Mesothelial cell of epicardium (in vitro differentiated cells): ENCODE measurements at places on chromosomes 1 and 21. TPM values are rescaled to one million over a fixed set of nuclear protein-coding genes. Genes with fewer than 3 reads are reported as not detected.

DNA sequence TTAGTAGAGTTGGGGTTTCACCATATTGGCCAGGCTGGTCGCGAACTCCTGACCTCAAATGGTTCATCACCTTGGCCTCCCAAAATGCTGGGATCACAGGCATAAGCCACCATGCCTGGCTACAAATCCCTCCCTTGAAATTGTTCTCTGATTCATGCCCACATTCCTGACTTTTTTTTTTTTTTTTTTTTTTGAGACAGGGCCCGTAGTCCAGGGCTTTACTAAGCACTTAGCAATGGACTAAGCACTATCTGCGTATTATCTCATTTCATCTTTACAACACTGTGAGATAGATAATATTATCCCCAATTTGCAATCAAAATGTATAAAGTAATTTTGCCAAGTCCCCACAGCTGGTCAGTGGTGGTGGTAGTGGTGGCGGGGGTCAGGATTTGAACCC is 58.9 kb downstream of the VWA5B1 start:
- no peak for DNase-seq

DNA sequence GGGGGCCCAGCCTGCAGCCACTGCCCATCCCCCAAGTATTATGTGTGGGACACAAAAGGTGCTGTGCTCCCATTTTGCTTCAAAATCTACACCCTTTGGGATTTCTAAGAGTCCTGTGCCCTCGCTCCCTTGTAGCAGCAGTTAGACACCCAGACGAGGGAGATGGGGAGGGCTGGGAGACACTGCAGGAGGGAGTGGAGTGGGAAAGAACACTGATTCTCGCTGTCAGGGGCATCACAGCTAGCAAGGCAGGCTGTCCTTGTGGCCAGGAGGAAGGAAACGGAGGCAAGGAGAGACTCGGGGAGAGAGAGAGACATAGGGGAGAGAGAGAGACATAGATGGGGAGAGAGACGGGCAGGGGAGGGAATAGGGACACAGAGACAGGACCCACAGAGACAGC is 38.5 kb downstream of the CSMD2 start:
- DNase-seq, result no peak

DNA sequence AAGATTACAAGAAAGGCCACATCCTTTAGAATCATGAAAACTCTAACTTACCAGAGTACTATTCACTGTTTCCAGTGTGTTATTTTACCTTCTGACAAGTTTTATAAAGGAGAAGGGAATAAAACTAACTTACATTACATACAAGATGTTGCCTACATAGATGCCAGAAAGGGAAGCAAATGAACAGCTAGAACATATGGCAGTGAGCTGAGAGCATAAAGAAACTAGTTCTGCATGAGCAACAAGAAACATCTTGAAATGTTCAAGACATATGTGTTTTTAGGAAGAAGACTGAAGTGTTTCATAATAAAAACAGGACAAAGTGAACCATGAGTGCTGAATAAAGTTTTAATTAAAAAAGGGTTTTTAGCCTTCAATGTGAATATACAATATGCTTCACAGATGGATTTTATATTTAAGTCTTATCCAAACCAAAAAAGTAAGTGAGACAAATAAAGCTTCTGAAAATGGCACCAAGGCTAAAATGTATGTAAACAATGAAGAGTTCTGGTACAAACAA is 39.4 kb downstream of the SLC5A9 start:
- no peak for DNase-seq

Gene MR1
- 4.2 to 5.5 TPM (median 4.7 TPM) in 3 replicates for total RNA-seq

Gene NPHS2
- not detected in 3 replicates for total RNA-seq

- DNase-seq, result no peak
These were observed 13.1 kb upstream of the EXO1 start for GRCh38 chr1:241834733-241835377.

DNA sequence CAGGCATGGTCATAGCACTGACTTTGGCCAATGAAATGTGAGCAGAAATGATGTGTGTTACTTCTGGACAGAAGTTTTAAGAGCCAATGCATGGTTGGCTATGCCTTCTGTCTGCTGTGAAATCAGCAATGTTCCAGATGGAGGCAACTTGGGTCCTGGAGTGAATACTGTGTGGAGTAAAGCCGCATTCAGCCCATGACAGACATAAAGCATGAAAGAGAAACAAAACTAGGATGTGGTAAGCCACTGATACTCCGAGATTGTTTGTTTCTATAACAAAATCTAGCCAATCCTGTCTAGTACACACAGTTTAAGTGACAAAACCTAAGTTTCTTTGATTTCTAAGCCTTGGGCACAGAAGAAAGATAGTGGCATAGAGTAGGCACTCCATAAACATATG is 47.1 kb upstream of the ARHGAP29 start:
- DNase-seq, result no peak

Gene ARHGEF10L
- total RNA-seq, result 31.3 to 33.1 TPM (median 32.6 TPM) in 3 replicates

- DNase-seq, result no peak
These were observed 20.9 kb upstream of the HSPA13 start for GRCh38 chr21:14403681-14404318.

Gene UTS2
- not detected in 3 replicates for total RNA-seq
